Stimulated activated CD4-positive, alpha-beta T cell treated with anti-CD3 and anti-CD28 coated beads, Interleukin-4, amount 100 ng/mL, for 24 hours (primary cell): ENCODE measurements at places on chromosomes 2 and 18.

DNA sequence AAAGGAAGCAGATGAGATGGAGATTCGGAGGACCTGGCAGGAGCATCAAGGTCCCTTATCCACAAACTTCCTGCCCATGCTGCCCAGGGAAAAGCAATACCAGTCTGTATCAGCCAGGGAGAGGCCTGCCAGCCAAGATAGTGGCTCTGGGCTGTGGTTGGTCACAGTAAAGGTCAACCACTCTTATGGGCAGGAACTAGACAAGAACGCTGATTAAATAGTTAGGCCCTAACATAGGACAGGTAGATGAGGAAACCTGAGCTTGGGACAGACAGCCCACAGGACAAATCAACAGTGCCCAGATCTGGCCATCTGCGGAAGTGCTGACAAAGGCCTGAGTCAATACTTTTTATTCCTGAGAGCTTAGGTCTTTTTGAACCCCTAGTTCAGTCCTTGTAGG is 10.7 kb downstream of the PSTPIP2 start:
- DNase-seq: no peak

DNA sequence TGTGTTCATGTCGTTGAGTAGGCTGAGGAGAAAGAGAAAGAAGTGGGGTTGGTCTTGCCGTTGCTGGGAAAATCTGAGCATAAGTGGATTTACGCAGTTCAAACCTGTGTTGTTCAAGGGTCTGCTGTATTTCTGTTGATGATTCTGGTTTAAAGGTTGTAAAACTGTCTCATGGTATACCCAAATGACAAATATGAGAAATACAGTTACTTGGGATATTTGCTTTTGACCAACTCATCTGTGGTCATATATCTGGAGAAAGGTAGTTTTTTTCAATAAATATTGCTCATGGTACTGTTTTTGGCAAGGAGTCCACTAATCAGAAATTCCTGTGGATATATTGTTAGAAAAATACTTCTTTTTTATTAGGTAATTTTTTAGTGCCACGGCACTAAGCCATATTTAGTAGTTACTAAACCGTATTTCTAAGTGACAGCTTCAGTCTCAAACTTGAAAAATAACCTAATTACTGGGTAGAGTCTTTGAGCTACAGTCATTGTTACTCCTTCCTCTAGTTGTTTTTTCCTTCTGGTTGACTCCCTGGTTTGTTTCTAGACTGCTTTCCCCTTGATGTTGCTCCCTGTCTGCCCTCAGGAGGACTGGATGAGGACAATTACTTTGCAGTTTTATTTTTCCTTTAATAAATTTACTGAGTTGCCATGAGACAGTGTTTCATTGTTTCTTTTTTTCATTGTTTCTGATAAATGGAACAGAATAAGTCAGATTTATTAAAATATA is 31.5 kb downstream of the MOB4 start:
- DNase-seq: no peak

- DNase-seq: no peak
Measured at GRCh38 chr2:136067459-136067858, 50.5 kb downstream of the CXCR4 start.

DNA sequence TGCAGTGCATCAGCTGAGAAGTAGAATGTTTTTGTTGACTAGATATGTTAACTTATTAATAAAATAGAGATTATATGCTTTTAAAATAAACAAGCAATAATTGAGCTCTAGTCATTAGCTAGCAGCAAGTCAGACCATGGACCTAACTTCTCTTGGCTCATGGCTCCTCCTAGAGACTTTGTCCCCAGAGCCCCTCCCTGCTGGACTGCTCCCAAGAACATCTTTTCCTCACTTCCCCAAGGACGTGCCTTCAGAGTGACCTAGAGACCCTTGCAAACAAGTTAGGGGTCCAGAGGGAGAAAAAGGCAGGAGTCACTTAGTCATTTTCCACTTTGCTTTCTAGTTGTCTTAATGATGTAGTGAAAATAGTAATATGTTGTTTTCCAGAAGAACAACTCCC is 312.5 kb upstream of the NRP2 start:
- DNase-seq: no peak

DNA sequence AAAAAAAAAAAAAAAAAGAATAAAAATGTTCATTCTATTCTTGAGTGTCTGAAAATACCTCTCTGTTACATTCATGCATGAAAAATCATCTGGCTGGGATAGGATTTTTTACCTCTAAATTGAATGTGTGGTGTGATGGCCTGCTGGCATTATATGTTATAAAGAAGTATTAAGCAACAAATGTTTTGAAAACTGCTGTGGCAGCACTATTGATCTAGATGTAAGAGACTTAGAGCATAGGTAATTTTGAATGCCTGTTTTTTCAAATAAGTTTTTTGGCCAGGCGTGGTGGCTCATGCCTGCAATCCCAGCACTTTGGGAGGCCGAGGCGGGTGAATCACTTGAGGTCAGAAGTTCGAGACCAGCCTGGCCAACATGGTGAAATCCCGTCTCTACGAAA is 147.0 kb upstream of the LINC00305 start:
- no peak for DNase-seq

GRCh38 chr2:156800781-156801361 is 364.7 kb downstream of the GPD2 start:
- no peak for DNase-seq

DNA sequence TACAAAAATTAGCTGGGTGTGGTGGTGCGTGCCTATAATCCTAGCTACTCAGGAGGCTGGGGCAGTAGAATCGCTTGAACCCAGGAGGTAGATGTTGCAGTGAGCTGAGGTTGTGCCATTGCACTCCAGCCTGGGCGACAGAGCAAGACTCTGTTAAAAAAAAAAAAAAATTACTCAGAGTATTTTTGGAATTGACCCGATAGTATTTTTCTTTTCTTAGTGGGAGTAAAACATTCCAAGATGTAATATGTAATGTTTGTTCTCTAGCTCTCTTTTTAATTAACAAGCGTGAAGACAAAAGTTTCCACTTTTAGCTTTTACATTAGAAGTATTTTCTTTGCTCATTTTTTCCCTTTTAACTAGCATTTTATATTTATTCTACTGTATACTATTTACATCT is 12.0 kb upstream of the TMEM18 start:
- DNase-seq: no peak

DNA sequence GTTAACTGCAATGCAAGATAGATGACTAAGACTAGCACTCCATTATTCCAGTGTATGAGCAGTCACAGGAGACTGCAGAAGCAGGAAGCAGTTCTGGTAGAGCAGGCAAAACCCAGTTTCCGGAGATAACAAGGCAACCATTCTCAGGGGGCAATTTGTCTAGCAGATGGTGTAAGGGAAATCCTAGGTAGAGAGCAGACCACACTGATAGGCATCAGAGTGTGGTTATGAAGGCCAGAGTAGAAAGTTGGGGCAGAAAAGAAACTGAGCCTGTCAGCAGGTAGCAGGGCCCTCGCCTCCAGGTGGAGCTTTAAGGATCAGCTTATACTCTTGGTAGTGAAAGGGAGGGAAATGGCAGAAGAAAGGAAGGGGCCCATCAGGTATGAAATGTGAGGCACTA is 164.4 kb downstream of the PDE11A start:
- no peak for DNase-seq

GRCh38 chr2:124034265-124034664 is 9.2 kb downstream of the CNTNAP5 start:
- no peak for DNase-seq

GRCh38 chr2:189837326-189837725 is 53.1 kb downstream of the PMS1 start:
- DNase-seq: no peak

- DNase-seq: no peak
Measured at GRCh38 chr2:189654641-189655040, 6.6 kb upstream of the ASNSD1 start.

GRCh38 chr2:112148477-112148876 is 10.3 kb downstream of the FBLN7 start:
- no peak for DNase-seq

DNA sequence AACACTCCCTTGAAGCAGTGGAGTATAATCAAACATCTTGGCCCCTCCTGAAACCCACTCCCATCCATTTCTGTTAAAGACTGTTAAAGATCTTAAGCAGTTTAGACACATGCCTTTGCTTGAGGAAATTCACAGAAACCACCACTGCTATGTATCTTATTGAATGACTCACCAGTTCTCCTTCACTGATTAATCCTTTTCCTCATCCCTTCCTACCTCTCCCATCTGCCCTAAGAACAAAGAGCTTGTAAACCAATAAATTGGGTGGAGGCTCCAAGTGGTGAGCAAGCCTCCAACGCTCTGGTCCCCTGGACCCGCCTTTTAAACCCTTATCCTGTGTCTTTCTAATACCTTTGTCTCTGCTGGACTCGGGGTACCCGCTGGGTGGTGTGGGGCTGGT is 746.1 kb downstream of the LRP1B start:
- DNase-seq: no peak

- no peak for DNase-seq
Measured at GRCh38 chr2:159793326-159793725, 4.7 kb downstream of the CD302 start.

- DNase-seq: no peak
Measured at GRCh38 chr18:2425426-2426317, 145.6 kb downstream of the METTL4 start.

DNA sequence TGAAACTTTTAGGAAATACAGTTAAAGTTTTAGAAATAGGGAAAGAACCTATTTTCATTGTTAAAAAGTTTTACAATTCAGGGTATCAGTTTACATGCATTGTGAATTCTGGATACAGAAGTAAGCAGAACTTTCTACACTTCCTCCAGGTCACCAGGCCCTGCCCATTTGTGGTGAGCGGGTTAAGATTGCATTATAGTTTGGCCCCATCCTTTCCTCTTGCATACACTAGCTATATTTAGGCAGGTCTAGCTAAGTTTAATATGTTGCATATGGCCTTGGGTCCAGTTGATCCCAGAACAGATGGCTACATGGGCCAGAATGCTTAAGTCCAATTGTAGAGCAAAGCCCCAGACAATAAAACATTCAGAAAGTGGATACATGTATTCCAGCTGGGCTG is 4.8 kb downstream of the VWA3B start:
- DNase-seq: no peak
